CMK (cell line): ENCODE measurements at places on chromosomes 12 and 14.

- no peak for DNase-seq
These were observed 110.4 kb upstream of the NAV3 start for GRCh38 chr12:77720258-77720657.

DNA sequence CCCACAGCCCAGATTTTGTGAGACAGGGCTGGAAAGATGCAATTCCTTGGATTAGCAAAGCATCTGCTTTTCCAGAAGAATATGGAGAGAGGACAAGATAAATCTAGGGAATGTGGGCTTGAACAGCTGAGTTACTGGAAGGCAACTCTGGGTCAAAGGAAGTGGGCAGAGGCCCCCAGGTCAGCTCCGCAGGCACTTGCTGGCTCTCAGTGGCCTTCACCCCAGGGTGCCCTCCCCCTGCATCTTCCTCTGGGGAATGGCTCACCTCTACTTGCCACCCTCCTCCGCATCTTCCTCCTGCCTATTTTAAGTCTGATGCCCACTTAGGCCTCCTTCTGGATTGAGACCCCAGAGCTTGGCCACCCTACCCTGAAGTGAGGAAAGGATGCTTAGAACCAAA lies 10.5 kb upstream of the PNMA1 start:
- no peak for DNase-seq

- no peak for DNase-seq
These were observed 67.2 kb downstream of the NOS1 start for GRCh38 chr12:117294189-117294603.

- no peak for DNase-seq
These were observed 264.2 kb downstream of the ADAMTS20 start for GRCh38 chr12:43287706-43288383.

GRCh38 chr14:83356080-83356479 lies 1822.4 kb upstream of the SEL1L start:
- DNase-seq = no peak

DNA sequence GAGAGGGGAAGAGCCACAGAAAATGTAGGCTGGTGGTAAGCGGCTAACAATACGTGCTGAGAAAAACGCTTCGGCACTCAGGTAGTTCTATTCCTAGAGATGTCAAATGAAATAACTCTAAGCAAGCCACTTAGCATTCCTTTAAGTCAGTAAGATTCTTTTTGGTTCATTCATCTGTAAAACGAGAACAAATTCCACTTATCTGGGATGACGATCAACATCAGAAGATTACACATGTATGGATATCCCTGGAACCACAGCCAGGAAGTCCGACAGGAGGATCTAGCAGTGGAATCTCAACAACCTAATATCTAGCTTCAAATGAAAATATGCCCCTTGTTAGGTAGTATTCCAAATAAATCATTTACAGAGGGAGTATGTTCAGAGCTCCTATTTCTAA lies 74.6 kb upstream of the CDKN3 start:
- DNase-seq = no peak

DNA sequence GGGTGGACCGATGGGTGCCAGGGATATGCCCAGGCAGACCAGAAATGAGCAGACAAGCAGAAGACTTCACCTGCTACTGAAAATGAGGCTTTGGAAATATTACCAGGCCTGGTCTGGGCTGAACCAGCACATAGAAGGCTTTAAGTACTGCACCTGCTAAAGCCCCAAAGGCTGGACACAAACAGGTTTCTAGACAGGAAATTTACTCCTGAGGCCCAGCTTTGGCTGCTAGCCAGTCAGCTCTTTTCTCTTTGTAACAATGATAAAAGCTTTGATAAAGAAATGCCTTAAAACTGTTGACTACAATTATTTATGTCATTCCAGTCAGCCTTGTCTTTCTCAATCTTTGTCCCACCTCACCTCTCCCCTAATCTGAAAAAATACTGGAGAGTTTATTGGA lies 228.9 kb upstream of the EGLN3 start:
- no peak for DNase-seq

- DNase-seq = no peak
These were observed 218.8 kb upstream of the TMPO start for GRCh38 chr12:98296462-98297079.
